Astrocyte (in vitro differentiated cells and primary cell): ENCODE measurements at places on chromosomes 4 and X.

GRCh38 chr4:40316782-40317635, 18.1 kb upstream of the CHRNA9 start:
- H3K4me3 ChIP-seq = peak overlapping the region; percentile 61
- H3K4me1 ChIP-seq = peaks cover 21% of the 10 kb centered on the region
- H3K36me3 ChIP-seq = no peaks in the 10 kb centered on the region
- no peaks in the 10 kb centered on the region for H3K27me3 ChIP-seq

GRCh38 chrX:22486296-22486695, 213.6 kb downstream of the CBLL2 start:
- H3K4me3 ChIP-seq = no peak overlapping the region
- H3K27me3 ChIP-seq = no peaks in the 10 kb centered on the region
- peak; percentile 57 for DNase-seq
- no peak overlapping the region for H3K27ac ChIP-seq
- H3K36me3 ChIP-seq = no peaks in the 10 kb centered on the region

GRCh38 chr4:107600436-107600835, 119.6 kb downstream of the PAPSS1 start:
- peak overlapping the region; percentile 60 for H3K27ac ChIP-seq
- peaks cover 7% of the 10 kb centered on the region for H3K4me1 ChIP-seq
- H3K4me3 ChIP-seq = no peak overlapping the region
- H3K36me3 ChIP-seq = no peaks in the 10 kb centered on the region
- peak; percentile 79 for DNase-seq

GRCh38 chr4:30856795-30857564, 136.8 kb downstream of the PCDH7 start:
- no peak overlapping the region for H3K27ac ChIP-seq
- no peaks in the 10 kb centered on the region for H3K36me3 ChIP-seq
- no peaks in the 10 kb centered on the region for H3K27me3 ChIP-seq
- H3K4me1 ChIP-seq = no peaks in the 10 kb centered on the region
- no peak overlapping the region for H3K4me3 ChIP-seq

- peaks cover 3% of the 10 kb centered on the region for H3K27me3 ChIP-seq
- no peaks in the 10 kb centered on the region for H3K36me3 ChIP-seq
- no peak for DNase-seq
- H3K4me1 ChIP-seq = peaks cover 5% of the 10 kb centered on the region
- no peak overlapping the region for H3K27ac ChIP-seq
- no peak overlapping the region for H3K4me3 ChIP-seq
Measured at GRCh38 chr4:10016169-10016568, 5.1 kb downstream of the SLC2A9 start.
